ENCODE measurements at places on chromosomes 2 and 18.

- no peak for DNase-seq
These were observed 458.0 kb upstream of the HS6ST1 start for GRCh38 chr2:128776461-128777195.

- DNase-seq = no peak
These were observed 44.4 kb downstream of the MYO3B start for GRCh38 chr2:170222298-170222697.

DNA sequence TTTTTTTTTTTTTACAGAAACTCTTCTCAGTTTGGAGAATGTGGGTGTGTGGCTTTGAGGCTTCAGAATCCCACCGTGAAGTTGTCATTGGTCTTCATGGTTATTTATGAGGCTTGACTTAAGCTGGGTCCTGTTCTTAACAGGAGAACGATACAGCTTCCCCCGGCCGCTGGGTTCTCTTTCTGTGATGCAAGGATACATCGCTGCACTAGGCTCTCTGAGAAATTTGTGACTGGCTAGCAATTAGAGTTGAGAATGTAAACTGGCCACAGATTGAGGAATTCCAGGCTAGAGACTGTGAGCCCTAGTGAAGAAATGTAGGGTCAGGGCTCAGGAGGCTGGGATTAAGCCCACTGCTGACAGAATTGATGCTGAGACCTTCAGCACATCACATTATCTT, 29.8 kb downstream of the MGAT5 start:
- DNase-seq = no peak

- DNase-seq = peak; percentile 17
These were observed 90.7 kb downstream of the NCKAP5 start for GRCh38 chr2:133477616-133477990.

- no peak for DNase-seq
These were observed 153.4 kb upstream of the MYCN start for GRCh38 chr2:15786901-15787300.

- no peak for DNase-seq
These were observed 629.1 kb downstream of the LRP1B start for GRCh38 chr2:141501752-141502151.

- DNase-seq = no peak
These were observed 655.5 kb upstream of the FANCL start for GRCh38 chr2:58896638-58897037.

GRCh38 chr2:143258126-143258892, 129.1 kb downstream of the ARHGAP15 start:
- no peak for DNase-seq

DNA sequence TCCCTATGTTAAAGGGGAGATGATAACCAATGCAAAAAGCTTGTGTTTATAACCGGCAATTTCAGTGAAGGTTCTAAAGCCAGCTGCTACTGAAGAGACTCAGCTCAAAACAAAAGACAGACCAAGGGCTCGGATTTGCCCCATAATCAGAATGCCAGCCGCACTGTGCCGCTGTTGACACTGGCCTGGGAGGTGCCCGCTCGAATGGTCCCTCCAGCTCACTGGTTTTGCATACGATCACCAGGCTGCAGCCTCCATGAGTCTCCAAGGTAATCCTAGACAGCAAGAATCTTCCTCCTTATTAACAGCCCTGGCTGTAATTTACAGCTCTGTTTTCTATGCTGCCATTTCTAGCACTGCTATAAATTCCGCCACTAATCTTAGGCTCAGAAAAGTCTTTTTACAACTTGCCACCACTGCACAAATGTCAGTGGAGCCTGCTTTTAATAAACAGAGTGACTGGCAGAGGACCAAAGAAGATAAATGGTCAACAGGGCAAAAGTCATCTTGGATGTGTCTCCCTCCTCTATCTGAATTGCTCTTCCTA, 155.7 kb upstream of the SH3BP4 start:
- no peak for DNase-seq

DNA sequence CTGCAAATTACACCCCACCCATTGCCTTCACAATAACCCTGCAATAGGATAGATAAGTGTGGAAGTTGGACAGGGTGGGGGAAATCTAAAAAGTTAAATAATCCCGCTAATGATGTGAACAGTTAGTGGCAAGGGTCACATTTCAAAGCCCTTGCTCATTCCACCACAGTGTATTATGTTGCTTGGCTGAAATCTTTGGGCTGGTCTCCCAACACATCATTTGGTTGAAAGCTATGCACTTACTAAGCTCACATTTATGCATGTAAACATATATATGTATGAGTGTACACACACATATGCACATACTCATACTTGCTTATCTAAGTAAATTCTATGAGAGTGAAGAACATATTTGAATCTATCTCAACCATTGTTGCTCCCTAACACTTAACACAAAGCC, 197.8 kb downstream of the RDH14 start:
- peak; percentile 38 for DNase-seq

- no peak for DNase-seq
These were observed 64.9 kb upstream of the ZCCHC2 start for GRCh38 chr18:62457877-62458276.

GRCh38 chr2:225041207-225041850, 939 bp downstream of the DOCK10 start:
- DNase-seq = peak; percentile 41

GRCh38 chr2:101740555-101740964, 43.1 kb downstream of the MAP4K4 start:
- no peak for DNase-seq

- no peak for DNase-seq
These were observed 18.4 kb downstream of the ZC3H6 start for GRCh38 chr2:112293636-112294401.

DNA sequence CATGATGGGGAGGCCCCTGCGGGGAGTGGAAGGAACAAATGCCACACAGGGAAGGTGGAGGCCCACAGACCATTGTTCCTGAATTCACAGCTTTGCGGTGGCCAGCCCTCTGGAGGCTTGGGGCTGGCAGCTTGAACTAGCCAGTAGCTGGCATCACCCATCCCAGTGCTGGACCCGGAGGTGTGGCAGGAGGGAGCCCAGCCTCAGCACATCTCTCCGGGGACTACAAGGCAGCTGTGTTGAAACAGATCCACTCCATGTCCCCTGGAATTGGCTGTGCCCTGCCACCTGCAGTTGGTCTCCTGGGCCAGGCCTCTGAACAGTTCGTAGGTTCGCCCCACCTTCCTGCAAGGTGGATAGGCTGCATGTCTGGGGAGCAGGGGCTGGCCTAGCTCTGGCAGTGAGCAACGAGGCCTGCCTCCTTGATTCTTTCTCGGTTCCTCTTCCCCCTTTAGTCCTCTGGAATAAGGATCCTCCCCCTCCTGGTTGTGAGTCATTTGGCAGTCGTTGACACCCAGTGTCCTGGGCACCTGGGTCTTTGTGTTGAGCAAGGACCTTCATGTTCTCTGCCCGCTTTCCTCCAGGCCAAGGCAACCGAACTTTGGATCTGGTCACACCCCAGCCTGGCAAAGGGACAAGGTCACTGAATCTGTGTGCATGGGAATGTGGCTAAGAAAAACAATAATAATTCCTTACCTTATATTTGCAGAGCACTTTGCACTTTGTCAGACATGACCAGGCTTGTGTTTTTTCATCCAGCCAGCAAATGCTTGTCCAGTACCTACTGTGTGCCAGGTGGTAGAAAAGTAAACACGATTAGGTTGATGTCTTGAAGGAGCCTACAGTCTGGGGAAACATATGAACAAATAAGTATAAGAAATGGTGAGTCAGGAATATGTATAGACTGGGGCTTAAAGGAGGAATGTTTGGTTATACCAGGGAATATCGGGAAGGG, 55.0 kb upstream of the MCFD2 start:
- peak; percentile 37 for DNase-seq

- DNase-seq = no peak
These were observed 134.6 kb upstream of the ZEB2 start for GRCh38 chr2:144654523-144654922.

DNA sequence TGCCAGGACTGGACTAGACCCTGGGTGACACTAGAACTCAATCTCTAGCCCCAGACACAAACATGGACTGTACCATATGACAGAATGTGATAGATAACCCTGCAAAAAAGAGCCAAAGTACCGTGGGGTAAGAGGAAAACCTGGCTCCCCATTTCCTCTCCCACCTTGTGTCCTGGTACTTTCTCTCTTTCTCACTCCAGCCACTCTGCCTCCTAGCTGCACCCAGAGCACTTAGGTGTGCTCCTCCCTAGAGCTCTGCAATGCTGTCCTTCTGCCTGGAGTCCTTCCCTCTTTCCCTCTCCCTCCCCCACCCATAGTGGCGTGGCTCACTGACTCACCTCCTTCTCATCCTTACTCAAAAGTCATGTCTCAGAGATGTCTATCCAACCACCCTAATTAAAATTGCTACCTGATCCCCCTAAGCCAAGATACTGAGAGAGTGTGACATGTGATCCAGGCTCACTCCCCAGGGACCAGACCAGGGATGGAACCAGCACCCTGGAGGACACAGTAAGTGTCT, 171.3 kb downstream of the LOXHD1 start:
- no peak for DNase-seq

DNA sequence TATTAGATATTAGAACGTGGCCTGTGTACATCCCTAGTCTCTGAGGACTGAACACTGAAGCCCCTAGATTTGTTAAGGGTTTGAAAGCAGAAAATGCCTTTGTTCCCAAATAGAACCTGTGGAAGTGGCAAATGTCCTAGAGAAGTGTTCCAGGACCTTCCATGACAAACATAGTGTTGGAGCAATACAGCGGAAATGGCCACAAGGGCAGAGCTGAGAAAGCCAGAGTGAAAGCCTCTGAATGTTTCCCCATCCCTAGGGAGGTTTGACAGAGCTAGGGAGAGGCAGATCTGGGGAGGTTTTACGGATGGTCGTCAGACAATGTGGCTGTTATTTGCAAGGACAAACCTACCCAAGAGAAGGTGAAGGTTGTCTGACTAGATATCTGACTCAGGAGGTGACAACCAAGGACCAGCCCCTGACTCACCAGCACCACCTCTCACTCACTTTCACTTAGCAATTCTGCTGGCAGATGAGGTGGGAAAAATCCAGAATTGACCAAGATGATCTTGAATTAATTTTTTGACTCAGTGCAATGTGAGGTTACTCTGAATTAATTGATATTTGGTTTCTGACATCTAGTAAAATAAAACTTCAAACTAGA, 24.1 kb downstream of the RBM43 start:
- DNase-seq = peak; percentile 10

GRCh38 chr2:9397201-9397600, 26.1 kb downstream of the ITGB1BP1 start:
- no peak for DNase-seq

DNA sequence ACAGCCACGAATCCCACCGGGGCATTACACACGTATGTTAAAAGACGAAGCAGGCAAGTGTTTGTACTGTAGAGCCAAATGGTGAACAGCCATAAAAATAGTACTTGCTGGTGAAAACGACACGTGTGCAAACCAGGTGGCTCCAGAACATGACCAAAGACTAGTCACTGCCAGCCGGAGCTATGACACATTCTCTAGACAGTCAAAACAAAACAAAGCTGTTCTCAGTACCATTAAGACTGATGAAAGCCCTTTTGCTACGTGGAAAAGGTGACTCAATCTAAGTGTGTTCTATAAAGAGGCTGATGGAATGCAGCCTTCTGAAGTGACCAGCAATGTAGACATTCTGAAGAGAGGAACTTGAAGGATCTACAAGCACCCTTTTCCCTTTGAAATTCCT, 367.7 kb upstream of the NETO1 start:
- DNase-seq = no peak

DNA sequence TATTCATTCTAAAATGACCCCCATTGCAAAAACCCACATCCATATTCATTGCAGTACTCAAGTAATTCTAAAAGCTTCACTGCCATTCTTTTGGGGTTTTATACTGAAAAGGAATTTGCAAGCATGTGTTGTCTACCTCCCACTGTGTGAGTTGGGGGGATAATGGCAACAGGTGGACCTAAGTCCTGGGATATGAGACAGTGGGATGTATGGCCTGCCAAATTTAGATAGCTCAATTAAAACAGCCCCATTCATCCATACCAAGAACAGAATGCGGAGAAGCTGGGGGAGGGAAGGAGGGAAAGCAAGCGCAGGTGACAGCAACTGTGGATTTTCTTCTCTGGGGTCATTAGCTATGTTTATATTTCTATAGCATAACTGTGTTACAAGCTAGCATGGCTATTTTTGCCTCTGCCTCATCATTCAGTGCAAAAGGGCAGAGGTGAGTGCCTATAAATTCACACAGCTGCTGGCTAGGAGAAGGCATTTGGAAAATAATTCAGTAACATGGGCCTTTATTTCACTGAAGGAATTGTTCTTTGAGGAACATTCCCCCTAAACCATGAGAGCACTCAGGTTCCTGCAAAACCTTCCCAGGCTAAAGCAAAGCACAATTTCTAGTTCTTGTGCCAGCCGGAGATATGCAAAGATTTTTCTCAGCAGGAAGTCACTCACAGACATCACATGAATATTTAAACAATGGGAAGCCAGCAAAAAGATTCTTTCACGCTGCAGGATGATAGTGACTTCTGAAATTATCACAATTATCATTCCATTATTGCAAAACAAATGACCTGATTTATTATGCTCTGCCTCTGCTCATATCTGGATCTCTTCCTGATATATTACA, 393.9 kb upstream of the ACVR2A start:
- no peak for DNase-seq

DNA sequence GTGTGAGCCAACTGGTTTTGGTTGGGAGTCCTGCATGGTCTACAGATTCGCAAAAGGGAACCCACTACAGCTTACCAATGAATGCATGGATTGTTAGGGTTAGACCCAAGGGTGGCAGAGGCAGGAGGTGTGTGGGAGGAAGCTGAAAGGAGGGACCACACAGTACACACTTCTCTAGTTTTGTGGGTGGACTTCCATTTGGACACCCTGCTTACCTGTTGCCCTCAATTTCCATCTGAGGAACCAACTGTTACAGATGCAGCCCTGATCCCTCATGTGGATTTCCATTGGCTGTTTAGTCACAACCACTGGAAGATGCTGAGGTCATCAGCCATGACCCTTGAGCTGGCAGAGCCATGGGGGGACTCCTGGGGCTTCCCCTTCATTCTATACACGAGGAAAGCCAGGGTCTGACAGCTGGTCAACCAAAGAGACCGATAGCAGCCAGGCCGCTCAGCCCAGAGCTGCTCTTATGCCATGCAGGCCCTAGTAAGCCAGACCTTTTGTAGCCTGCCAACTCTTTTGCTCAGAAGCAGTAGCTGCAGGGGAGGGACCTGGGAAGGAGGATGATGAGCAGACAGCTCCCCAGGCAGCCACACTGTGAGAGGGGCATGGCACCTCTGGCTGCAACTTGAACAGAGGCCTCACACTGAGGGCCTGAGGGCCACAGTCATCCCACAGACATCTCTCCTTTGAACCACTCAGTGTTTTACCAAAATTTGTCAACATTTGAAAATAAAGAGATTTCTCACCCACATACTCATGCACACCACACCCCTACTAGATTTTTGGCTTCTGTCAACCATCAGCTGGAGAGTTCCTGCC, 162.1 kb downstream of the SETBP1 start:
- no peak for DNase-seq

GRCh38 chr2:37711308-37711731, 39.9 kb upstream of the CDC42EP3 start:
- peak; percentile 94 for DNase-seq

GRCh38 chr2:85213404-85213803, 80.2 kb downstream of the TCF7L1 start:
- no peak for DNase-seq

DNA sequence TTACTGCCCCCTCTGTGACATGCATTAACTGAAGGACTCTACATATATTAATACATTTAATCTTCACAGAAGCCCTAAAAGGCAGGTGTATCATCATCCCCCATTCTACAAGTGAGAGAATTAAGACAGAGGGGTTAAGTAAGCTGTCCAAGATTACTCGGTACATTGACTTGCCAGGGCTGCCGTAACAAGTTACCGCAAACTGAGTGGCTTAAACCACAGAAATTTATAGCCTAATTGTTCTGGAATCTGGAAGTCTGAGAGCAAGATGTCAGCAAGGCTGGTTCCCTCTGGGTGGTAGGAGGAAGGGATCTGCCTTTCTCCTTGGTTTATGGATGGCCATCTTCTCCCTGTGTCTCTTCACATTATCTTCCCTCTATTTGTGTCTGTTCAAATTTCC, 605.5 kb downstream of the EPHA4 start:
- DNase-seq = peak; percentile 54

Measured in AG08395 (cell line).